ENCODE measurements at places on chromosomes 6 and 20.
A peak's percentile ranks its signal among the peaks of the same experiment; 100 is the strongest.

- DNase-seq: no peak
Measured at GRCh38 chr20:54469293-54469692, 6.1 kb upstream of the DOK5 start.

GRCh38 chr6:156988276-156989158 is 211.3 kb downstream of the ARID1B start:
- no peak for DNase-seq

DNA sequence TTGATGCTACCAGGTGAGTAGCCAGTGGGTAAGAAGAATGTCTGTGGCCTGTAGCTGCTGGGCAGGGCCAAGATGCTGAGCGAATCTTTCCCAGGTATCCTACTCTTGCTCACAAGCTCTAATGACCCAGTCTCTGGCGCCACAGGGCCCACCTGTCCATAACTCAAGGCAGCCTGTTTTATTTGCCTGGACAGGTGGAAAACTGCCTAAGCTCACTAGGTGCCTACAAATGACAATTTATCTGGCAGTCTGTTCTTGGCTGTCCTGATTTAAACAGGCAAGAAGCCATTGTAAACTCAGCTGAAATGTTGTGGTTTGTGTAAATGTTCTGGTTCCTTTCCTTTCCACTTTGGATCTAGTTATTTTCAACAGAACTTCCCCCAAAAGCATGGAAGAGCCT is 113.3 kb downstream of the TCP11 start:
- no peak for DNase-seq

GRCh38 chr6:33632558-33633039 is 11.5 kb downstream of the ITPR3 start:
- DNase-seq: no peak

- DNase-seq: no peak
Measured at GRCh38 chr20:53608456-53609452, 15.1 kb upstream of the ZNF217 start.

DNA sequence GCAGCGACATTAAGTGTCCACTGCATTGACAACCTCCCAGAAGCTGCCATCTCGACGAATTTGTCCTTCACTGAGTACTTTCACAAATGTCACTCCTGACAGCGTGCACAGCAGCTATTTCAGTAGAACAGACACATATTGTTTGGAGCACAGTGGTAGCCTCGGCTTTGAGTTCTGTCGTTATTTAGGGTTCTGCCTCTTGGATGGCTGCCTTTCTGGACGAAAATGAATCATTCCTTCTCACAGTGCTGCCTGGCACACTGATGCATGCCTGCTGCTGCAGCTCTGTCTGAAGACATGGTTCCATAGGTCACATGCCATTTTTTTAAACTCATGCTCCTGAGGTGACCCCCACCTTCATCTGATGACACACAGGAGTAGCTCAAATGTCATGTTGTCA is 477.0 kb downstream of the C6orf118 start:
- no peak for DNase-seq

- no peak for DNase-seq
Measured at GRCh38 chr6:158019416-158019815, 37.8 kb downstream of the SYNJ2 start.

- DNase-seq: no peak
Measured at GRCh38 chr6:44339763-44340625, 2.5 kb upstream of the SPATS1 start.

GRCh38 chr6:70258483-70258882 is 44.4 kb downstream of the COL9A1 start:
- DNase-seq: no peak

DNA sequence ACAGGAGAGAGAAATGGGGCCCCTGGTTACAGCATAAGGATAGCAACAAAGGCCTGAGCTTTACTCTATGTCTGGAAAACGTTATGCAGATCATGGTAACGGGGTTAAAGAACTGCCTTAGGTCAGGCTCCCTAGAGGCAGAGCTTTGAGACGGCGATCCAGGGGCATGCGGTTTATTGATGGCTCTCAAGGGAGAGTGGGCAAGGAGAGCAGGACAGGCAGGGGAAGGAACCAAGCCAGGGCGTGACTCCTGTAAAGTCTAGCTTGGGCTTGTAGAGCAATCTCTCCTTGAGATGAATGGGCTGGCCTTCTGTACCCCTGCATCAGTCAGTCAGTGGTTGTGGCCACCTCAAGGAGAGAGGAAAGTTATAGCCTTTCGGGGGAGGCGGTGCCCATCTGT is 12.5 kb upstream of the FERMT1 start:
- no peak for DNase-seq

- DNase-seq: no peak
Measured at GRCh38 chr6:104019075-104019753, 840.5 kb downstream of the HACE1 start.

GRCh38 chr6:104601131-104601651 is 258.5 kb downstream of the HACE1 start:
- no peak for DNase-seq

DNA sequence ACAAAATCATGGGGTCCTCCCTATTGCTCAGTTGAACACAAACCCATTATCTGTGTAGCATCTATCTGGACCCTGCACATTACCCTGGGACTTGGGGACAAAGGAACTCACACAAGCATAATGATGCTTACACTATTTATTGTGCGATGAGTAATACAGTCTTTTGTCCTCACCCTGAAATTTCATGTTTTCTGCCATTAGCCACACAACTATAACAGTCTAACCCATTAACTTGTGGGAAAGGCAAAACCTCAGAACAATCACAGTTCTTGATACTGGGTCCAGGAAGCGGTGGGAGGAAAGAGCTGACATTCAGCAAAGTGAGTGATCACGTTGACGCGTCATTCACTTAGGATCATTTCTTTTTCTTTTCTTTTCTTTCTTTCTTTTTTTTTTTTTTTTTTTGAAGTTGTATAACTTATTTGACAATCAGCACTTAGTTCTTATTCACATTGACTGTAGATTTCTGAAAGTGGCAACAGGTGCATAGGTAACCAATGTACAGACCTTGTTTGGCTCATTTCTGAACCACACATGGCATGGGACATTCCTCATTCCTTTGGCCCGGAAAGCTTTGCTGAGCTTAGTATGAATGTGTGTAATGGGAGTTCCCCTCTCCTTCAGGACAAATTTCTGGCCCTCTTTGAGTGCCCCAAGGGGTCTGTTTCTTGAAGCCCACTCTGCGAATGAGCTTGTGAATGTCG is 94.8 kb upstream of the CNKSR3 start:
- no peak for DNase-seq

DNA sequence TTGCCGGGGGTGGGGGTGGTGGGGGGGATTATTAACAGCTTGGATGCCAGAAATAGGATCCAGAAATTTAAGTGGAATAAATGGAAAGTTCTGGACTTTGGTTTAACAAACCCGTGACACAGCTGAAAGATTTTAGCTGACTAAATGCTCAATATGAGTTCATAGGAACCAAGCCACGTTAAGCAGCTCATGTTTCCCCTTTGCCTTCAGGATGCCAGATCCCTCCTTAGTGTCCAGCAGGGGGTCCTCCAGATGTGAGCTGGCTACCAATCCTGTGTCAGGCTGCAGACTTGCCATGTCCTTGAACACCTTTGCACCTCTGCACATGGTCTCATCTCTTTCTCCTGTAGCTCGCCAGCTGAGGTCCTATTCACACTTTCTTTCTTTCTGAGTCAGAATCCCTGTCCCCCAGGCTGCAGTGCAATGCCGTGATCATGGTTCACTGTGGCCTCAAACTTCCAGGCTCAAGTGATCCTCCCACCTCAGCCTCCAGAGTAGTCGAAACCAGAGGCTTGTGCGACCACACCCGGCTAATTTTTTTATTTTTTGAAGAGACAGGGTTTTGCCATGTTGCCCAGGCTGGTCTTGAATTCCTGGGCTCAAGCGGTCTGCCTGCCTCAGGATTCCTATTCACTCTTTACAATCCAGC is 133.3 kb upstream of the ARMC2 start:
- DNase-seq: no peak

GRCh38 chr20:62745952-62746288 is 37.3 kb downstream of the NTSR1 start:
- DNase-seq: no peak

DNA sequence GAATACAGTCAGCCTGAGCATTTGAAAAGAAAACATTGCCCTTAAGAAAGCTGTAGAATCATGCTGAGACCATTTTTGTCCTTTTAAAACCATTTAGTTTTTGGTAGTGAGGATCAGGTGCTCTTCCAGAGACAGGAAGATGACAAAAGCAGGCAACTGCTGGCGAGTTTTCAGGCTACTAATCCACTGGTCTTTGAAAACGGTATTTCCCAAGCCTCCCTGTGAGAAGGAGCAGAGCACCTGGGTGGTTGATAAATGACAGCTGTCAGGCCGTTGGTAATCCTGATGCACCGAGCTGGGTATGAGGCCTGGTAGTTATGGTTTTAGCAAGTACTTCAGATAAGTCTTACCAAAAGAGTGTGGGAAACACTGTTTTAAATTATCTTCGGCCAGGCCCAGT is 10.1 kb upstream of the SEC63 start:
- no peak for DNase-seq

- no peak for DNase-seq
Measured at GRCh38 chr6:18309046-18309445, 44.7 kb upstream of the DEK start.

GRCh38 chr20:2349801-2350200 is 30.9 kb upstream of the TGM6 start:
- no peak for DNase-seq

GRCh38 chr6:169513478-169514193 is 188.2 kb downstream of the WDR27 start:
- DNase-seq: no peak

- DNase-seq: no peak
Measured at GRCh38 chr6:43107344-43108062, 31.4 kb downstream of the PTK7 start.

DNA sequence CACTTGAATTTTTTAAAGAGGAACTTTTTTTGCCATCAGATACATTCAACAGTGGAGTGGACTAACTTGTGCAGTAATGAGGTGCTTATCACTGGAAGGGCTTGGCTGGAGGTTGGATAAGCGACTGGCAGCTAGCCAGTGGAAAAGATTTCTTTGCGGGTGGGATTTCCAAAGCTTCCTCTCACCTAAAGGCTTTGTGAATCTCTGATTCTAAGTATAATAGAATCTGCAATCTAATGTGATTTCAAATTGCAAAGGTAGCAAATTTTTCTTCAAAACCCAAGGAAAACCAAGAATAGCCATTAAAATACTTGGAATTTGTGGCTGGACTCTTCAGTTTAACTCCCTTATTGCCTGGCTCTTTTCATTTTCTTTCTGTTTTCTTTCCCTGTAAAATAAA is 460.4 kb upstream of the MARCKS start:
- peak; percentile 31 for DNase-seq

- DNase-seq: no peak
Measured at GRCh38 chr20:25481918-25482253, 74.4 kb downstream of the GINS1 start.

- no peak for DNase-seq
Measured at GRCh38 chr6:46184114-46184513, 13.3 kb upstream of the ENPP5 start.

DNA sequence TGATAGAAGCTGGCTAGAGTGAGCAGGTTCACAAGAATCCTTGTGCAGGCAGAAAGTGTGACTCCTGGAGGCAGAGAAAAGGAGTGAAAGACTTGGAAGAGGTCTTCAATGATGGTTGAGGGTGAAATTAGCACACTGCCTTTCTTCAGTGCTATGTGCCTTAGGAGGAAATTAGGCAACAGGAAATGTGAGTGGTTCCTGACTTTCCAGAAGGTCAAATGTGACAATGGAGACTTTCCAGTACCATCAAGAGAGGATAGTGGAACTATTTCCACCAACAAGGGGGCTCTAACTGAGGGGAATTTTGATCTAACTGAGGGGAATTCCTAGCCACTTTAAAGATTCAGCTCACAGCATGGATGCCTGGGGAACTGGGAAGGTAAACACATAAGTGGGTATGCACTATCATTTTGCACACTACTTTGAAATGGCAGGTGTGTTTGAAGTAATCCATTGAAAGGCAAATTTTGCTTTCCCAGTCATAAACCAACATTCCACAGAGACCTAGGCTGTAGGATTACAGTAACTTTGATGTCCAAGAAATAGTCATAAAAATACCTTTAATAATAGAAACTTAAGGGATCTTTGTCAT is 90.0 kb downstream of the PERP start:
- DNase-seq: no peak

DNA sequence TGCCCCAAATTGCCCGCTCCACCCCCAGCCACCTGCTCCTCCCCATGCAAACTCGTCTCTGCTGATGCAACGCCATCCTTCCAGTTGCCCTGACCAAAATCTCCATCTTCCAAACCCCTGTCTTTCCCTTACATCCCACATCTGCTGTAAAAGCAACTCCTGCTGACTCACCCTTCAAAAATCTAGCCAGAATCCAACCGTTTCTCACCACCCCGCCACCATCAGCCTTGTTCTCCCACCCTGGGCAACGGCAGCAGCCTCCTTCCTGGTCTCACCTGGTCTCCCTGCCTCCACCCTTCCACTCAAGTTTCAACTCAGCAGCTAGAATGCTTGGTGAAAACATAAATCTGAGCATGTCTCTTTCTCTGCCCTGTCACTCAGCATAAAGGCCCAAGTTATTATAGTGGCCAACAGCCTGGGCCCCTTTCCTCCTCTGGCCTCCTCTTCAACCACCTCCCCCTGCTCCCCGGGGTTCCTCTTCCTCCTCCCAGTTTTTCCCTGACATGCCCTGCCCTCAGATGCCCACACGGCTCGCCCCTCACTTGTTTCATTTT is 7.2 kb upstream of the SYNJ2 start:
- no peak for DNase-seq

DNA sequence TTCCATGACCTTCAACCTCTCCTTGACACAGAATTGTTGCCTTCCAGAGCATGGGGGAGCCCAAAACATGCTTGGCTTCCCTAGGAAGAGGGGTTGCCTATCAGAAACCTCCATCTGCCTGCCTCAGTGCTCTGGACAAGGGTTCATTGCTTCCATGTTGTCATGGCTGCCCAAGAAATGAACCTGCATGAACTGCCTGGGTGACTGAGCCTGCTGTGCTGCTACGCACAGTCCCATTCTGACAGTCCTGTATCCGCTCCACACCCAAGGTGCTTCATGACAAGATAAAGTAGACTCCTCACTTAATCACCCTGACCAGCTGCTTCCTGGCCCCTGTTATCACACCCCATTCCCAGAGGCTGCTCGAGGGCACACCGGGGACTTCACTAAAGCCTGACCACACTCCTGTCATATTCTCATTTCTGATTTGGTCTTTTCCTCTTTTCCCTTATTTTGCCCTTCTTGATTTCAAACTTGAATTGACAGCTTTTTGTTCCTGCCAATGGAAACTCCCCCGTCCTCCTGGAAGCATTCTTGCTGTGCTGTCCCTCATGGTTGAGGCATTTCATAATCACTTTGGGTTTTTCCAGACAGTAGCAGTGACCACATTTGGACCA is 31.9 kb downstream of the GMPR start:
- no peak for DNase-seq

GRCh38 chr6:30091577-30092381 is 16.2 kb upstream of the RNF39 start:
- DNase-seq: no peak

DNA sequence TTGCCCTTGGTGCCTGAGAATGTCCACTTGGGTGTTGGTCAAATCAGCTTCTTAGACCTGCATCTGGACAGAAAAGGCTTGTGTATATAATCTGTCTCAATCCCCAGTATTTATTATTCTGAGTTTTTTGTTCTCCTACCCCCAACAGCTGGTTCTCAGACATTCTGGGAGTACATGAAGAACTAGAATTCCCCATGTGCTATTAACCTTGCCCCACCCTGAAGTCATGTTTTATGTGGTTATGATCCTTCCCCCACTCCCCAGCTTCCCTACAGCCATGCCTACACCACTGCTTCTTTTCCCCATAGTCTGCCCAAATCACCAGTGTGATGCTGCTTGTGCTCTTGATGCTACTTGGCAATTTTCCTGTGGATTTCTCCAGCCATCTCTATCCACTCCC is 157.0 kb downstream of the ADAT2 start:
- no peak for DNase-seq

GRCh38 chr20:62792940-62793756 is 3.1 kb upstream of the MRGBP start:
- no peak for DNase-seq

All from DMS79 (cell line).